ENCODE measurements at places on chromosomes 4 and X.

DNA sequence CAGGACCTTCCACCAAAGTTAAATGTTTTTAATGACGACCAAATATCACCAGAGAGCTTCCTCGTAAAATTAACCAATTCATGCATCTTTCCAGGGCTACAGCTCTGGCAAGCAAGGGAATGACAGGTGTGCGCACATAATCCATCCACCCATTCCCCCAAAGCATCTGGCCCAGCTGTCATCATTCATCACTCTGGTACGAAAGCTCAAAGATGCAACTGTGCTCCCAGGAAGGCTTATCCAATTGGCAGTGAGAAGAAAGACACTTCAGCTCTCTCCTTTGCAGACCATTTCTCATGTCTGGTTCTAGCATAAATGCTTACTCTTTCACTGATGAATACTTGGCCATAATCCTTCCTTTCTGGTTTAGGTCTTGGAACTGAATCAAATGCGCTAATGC lies 139.2 kb downstream of the NSUN7 start:
- no peak for DNase-seq

GRCh38 chrX:10617999-10618351 lies 2.4 kb downstream of the MID1 start:
- no peak for DNase-seq

DNA sequence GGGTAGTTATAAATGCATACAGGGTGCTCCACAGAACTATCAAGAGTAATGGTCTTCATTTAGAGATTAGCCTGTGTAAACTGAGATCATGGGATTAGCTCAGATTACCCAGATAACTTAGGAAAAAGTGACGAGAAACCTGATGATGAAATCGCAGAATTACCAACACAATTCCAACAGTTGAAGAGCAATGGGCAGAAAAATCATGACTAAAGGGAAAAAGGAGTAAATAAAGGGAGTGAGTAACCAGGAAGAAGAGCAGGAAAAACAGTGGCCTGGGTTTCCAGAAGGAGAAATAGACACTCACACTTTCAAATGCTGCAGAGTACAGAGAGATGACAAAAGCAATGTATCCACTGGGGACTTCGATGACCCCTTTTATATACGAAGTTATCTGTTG lies 817.3 kb downstream of the TRIML1 start:
- DNase-seq = no peak

- DNase-seq = no peak
Observed at GRCh38 chr4:126890994-126891393, 741.8 kb upstream of the INTU start.

GRCh38 chrX:43553257-43553656 lies 102.8 kb upstream of the MAOA start:
- DNase-seq = no peak

DNA sequence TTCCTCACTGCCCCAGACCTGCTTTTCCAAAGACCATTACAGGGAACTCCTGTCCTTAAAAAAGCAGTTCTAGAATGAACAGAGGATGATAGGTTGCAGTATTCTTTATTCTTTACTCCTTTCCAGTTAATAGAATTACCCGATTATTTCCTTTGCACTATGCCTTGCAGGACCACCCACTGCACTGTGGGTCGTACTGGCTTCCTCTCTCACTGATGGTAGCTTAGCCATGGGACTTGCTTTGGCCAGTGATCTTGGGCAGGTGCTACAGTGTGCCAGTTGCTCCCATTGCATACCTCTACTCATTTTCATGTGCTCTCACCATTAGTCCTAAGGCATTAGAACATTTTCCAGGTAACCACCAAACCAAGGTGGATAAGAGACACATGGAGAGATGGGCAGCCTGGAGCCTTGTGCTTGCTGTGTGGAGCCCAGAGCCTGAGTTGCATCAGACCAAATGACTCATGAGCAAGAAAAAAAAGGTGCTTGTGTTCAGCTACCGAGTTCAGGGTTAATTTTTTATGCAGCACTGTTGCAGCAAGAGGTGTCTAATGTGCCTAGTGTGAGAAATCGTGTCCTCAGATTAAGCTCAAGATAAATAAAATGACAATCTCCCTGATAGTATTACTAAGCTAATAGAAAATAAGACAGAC lies 7.6 kb upstream of the UNC5C start:
- no peak for DNase-seq

GRCh38 chr4:146267826-146268225 lies 53.5 kb downstream of the REELD1 start:
- DNase-seq = no peak

DNA sequence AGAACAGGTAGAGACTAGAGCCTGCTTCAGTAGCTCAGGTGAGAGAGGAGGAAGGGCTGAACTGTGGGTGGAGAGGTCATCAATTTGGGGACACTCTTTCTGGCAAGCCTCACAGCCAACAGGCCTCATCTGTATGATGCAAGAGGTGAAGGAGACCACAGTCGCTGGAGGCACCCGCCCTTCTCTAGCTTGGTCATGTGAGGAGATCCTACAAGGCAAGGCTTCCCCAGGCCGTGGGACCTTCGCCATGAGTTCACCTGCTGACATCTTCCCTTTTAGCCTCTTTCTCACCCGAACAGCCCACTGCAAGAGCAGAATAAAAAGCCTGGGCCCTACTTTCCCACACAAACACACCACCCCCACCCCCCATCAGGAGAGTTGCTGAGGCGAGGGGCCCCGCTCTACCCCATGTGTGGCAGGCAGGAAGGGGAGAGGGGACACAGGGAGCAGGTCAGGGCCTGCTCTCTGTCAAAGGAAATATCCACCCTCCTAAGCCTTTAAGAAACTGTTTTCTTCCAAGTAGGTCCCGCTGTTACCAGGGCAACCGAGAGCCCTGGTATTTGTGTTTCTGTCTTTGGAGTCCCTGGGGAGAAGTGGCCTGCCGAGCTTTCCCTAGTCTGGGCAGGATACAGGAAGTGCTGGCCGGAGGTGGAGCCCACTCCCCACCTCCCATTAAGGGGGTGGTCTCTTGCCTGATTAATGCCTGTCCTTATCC lies 8.1 kb downstream of the RTL5 start:
- no peak for DNase-seq

DNA sequence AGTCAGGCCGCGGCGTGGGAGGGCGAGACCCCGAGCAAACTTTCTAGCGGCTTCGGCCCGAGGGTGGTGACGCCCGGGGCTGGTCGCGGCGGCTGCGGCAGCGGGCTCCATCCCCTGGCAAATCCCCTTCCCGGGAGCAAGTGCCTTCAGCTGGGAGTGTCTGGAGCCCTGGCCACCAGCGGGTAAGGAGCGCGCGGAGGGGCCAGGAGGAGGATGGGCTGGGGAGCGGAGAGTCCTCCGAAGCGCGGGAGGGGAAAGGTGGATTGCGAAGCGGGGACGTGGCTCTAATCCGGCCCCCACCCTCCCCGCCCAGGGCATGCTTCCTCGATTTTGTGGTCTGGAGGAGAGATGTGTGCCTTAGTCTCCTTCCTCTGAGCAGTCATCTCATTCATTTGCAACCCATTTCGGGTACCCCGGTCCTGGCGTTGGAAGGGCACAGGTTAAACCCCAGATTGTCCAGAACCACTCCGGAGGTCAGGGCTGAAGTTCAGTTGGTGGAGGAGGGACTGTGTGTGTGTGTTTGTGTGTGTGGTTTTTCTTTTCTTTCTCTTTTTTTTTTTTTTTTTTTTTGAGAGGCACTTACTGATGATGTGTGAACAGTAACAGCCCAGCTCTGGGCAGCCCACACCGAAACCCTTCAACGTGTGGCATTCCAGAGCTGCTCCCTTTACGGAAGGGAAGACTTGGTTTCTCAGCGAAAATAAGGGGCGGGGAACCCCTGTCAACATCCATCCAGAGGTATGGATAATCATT lies 516 bp downstream of the SGMS2 start:
- DNase-seq = no peak

DNA sequence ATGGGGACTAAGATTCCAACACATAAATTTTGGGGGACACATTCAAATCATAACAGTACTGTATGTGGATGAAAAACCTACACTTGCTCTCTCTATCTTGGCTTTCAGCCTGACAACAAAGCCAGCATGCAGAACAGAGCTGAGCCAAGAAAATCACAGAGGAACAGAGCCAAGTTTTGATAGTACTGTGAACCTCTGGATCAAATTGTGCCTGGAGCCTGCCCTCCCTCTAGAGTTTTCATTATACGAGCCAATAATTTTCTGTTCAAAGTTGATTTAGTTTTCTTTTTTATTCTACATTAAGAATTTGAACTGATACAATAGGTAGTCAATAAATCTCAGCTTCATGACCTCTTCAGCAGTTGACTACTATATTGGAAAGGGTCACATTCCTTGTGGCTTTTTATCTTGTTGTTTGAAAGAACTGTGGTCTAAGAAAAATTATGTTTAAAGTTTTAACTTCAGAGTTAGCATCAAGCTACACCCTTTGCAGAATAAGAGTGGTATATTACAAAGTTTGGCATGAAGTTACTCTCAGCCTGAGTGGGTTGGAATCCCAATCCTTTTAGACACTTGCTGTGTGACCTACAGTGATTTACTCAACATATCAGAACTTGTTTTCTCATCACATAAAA lies 31.1 kb downstream of the GRID2 start:
- no peak for DNase-seq

DNA sequence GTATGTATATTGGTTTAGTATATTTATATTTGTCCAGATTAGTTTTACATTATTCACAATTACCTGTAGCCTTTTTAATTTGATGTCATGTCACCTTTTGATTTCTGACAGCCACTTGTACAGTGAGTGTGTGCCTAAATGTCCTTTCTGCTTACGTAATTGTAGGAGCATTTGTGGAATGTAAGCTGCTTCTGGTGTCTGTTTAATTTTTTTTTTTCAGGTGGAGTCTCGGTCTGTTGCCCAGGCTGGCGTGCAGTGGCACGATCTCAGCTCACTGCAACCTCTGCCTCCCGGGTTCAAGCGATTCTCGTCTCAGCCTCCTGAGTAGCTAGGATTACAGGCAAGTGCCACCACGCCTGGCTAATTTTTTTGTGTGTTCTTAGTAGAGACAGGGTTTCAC lies 91.2 kb upstream of the XAGE2 start:
- no peak for DNase-seq

DNA sequence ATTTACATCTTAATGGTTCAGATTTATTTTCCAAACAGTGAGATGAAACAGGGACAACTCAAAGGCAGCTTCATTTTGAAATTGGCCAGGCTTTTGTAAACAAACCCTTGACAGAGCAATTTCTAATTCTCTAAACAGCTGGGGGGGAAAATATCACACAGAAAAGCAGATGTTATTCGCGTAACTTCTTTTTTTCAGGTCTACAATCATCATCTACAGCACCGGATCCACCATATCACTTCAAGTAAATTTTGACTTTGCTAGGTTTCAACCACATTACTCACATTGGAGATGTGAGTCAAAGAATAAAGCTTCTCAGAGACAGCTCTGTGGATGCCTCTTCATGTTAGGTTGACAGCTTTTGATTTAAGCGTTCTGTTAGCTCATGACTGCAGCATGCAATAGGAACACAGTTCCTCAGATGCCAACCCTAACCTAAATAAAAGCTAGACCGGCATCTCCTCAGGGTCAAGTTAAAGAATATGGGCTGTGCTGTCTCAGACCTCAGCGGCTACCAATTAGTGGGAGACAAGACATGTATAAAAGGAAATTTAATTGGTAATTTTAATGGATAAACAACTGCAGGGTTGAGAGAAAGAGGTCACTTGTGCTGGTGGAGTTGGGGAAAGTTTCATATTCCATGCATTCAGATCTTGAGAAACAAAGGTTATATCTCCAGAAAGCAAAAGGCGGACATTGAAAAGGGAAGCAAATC lies 26.8 kb downstream of the AMELX start:
- no peak for DNase-seq

DNA sequence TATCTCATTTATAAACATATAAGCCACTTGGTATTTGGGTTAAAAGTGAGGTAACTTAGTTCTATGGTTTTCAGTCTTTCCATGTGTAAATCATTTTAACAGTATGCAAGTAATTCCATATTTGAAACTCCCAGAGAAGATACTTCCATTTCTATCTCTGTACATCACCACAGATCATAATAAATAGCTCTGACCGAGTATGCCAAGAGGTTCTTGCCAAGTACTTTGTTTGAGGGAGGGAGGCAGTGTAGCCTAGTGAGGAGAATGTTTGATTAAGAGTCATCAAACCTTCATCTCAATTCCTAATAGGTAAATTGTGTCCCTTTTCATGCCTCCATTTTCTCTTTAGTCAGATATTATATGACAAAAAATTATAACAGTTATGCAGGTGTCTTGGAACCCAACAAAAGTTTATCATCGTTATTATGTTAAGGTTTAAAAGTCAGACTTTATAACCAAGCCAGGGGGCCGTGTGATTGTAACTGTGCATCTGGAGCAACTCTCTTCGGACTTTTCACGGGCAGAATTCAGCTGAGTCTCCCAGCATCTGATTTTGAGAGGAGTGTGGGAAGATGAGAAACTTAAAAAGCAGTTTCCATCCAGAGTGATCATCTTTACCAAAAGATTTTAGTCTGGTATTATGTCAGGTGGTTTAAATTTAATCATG lies 123.8 kb downstream of the ANK2 start:
- DNase-seq = no peak

- no peak for DNase-seq
Observed at GRCh38 chr4:66872661-66873060, 672.6 kb downstream of the CENPC start.

- DNase-seq = no peak
Observed at GRCh38 chr4:34861666-34862065, 1382.6 kb downstream of the ARAP2 start.

- DNase-seq = no peak
Observed at GRCh38 chr4:170398218-170398617, 308.5 kb upstream of the AADAT start.

- DNase-seq = no peak
Observed at GRCh38 chr4:35836596-35836995, 407.7 kb downstream of the ARAP2 start.

- no peak for DNase-seq
Observed at GRCh38 chr4:41835321-41835995, 86.9 kb upstream of the PHOX2B start.

DNA sequence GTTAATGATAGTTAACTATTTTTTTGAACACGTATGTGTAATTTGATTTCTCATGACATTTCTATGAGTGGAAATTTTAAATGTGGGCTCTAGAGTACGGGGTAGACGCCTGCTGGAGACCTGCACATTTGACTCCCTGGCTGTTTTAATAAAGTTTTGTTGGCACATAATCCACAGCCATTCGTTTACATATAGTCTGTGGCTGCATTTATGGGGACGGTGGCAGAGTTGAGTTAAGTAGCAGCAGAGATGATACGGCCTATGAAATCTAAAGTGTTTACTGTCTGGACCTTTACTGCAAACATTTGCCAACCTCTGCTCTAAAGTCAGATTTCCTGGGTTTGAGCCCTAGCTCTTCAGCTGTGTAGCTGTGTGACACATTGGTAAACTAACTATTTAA lies 118.8 kb downstream of the CHRNA9 start:
- no peak for DNase-seq

GRCh38 chr4:130640592-130640991 lies 1544.6 kb downstream of the C4orf33 start:
- DNase-seq = no peak

Measured in T-helper 17 cell (primary cell).